Upper lobe of right lung (tissue), 1 donor: ENCODE measurements at places on chromosomes 2 and 18. TPM values are rescaled to one million over a fixed set of nuclear protein-coding genes. Genes with fewer than 3 reads are reported as not detected.

The LYPD6 gene
- total RNA-seq: 0.29 TPM

The PLEKHH2 gene
- 53.8 TPM for total RNA-seq

DNA sequence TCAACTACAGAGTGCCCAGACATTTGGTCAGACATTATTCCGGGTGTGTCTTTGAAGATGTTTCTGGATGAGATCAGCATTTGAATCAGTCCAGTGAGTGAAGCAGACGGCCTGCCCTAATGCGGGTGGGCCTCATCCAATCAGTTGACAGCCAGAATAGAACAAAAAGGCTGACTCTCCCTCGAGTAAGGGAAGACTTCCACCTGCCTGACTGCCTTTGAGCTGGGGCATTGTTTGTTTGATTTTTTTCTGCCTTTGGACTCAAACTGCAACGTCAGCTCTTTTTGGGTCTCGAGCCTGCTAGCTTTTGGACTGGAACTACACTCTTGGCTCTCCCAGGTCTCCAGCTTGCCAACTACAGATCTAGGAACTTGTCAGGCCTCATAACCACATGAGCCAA lies 111.7 kb upstream of the AGAP1 start:
- H3K27me3 ChIP-seq: no peaks in the 10 kb centered on the region
- no peak overlapping the region for H3K27ac ChIP-seq
- no peak for DNase-seq

DNA sequence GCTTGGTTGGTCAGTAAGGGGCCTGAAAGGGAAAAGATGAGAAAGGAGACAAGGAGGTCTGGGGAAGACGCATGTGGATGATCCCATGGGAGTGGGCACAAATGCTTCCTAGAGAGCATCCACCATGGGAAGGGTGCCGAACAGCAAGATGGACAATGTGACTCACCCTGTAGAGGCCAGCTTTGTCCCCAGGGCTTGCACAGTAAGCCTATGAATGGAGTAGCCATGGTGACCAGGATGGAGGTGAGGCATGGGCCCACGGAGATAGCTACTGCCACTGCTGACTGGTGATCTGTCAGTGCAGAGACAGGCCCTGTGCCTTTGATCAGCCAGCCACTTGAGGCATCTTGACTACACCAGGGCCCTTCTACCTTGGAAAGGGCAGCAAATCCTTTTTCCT lies 172.6 kb downstream of the HAUS1 start:
- H3K27ac ChIP-seq: no peak overlapping the region
- H3K27me3 ChIP-seq: no peaks in the 10 kb centered on the region
- H3K36me3 ChIP-seq: no peaks in the 10 kb centered on the region

GRCh38 chr2:127771756-127772155 lies 39.2 kb downstream of the WDR33 start:
- H3K36me3 ChIP-seq: peaks cover 37% of the 10 kb centered on the region
- no peaks in the 10 kb centered on the region for H3K27me3 ChIP-seq
- no peak for DNase-seq
- H3K4me1 ChIP-seq: no peaks in the 10 kb centered on the region
- H3K27ac ChIP-seq: no peak overlapping the region

DNA sequence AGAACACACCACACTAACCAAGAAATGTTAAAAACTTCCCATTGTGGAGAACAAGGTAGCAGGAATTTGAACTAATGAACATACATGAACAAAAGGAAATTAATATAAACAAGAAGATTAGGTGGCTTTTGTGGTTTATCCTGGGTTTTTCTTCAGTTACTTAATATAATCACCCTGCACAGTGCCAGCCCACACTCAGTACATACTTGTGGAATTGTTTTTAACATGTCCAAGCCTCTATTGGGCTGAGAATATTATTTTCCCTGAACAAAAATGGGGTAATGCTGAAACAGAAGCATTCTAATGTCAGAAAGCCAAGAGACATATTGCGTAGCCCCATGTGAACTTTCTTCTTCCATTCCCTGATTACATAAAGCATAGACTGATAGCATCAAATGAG lies 202.8 kb downstream of the DNER start:
- H3K27me3 ChIP-seq: no peaks in the 10 kb centered on the region
- no peak overlapping the region for H3K27ac ChIP-seq
- H3K36me3 ChIP-seq: no peaks in the 10 kb centered on the region

DNA sequence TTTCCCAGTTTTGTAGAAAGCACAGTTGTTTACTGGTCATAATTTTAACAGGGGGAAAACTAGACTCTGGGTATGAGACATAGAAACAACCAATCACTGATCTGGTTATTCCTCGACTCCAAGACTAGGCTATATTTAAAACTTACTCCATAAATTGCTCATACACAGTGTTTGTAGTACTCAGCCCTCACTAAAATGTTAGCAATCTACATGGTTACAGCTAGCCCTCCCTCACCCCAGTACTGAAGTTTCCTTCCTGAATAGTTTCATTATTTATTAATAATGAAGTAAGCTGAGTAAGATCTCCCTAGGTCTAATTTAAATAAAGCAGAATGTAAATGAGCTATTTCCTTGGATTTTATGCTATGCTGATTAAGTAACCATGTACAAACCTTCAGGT lies 275.1 kb downstream of the CDH20 start:
- H3K27ac ChIP-seq: no peak overlapping the region
- peaks cover 27% of the 10 kb centered on the region for H3K4me1 ChIP-seq
- no peak overlapping the region for H3K4me3 ChIP-seq

GRCh38 chr2:31694444-31694843 lies 113.7 kb upstream of the SRD5A2 start:
- H3K4me3 ChIP-seq: no peak overlapping the region
- no peak for DNase-seq
- no peak overlapping the region for H3K27ac ChIP-seq
- H3K4me1 ChIP-seq: no peaks in the 10 kb centered on the region
- H3K36me3 ChIP-seq: no peaks in the 10 kb centered on the region

DNA sequence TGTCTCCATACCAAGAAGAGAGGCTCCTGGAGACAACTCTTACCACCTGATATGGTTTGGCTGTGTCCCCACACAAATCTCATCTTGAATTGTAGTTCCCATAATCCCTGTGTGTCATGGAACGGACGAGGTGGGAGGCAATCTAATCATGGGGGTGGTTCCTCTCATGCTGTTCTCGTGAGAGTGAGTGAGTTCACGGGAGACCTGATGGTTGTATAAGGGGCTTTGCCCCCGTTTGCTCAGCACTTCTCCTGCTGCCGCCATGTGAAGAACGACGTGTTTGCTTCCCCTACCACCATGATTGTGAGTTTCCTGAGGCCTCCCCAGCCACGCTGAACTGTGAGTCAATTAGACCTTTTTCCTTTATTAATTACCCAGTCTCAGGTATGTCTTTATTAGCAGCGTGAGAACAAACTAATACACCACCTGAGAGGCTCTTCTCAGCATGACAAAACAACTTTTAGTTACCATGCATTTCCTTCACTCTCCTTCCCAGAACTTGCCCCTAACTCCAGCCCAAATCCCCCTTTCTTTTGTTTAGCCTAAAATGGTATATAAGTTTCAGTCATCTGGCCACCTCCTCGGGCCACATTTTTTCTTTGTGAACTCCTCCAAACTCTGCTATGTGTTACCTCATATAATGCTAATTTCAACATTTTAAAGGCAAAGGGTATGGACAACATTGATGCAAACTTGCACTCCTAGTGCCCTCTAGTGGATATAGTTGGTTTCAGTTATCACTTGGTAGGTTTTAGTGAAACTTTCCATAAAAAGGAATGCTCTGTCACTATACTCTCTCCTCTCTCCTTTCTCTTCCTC lies 58.6 kb upstream of the SLC25A52 start:
- H3K4me1 ChIP-seq: no peaks in the 10 kb centered on the region
- no peak for DNase-seq
- no peak overlapping the region for H3K27ac ChIP-seq
- no peaks in the 10 kb centered on the region for H3K27me3 ChIP-seq
- no peaks in the 10 kb centered on the region for H3K36me3 ChIP-seq
- H3K4me3 ChIP-seq: no peak overlapping the region

GRCh38 chr18:49206717-49207116 lies 253.7 kb downstream of the DYM start:
- H3K4me3 ChIP-seq: no peak overlapping the region
- no peaks in the 10 kb centered on the region for H3K27me3 ChIP-seq
- DNase-seq: no peak
- no peaks in the 10 kb centered on the region for H3K36me3 ChIP-seq

- H3K27me3 ChIP-seq: no peaks in the 10 kb centered on the region
- H3K27ac ChIP-seq: no peak overlapping the region
- DNase-seq: no peak
- no peaks in the 10 kb centered on the region for H3K4me1 ChIP-seq
Measured at GRCh38 chr2:103464831-103465230, 703.0 kb downstream of the TMEM182 start.

- H3K36me3 ChIP-seq: no peaks in the 10 kb centered on the region
- no peaks in the 10 kb centered on the region for H3K4me1 ChIP-seq
- no peak overlapping the region for H3K4me3 ChIP-seq
- H3K27ac ChIP-seq: no peak overlapping the region
- no peak for DNase-seq
Measured at GRCh38 chr18:63440219-63440618, 17.9 kb upstream of the VPS4B start.

GRCh38 chr2:111213877-111214276 lies 93.2 kb downstream of the BCL2L11 start:
- no peak overlapping the region for H3K27ac ChIP-seq
- no peak overlapping the region for H3K4me3 ChIP-seq
- no peaks in the 10 kb centered on the region for H3K36me3 ChIP-seq

- H3K36me3 ChIP-seq: no peaks in the 10 kb centered on the region
- H3K27ac ChIP-seq: no peak overlapping the region
- H3K4me1 ChIP-seq: no peaks in the 10 kb centered on the region
- H3K4me3 ChIP-seq: no peak overlapping the region
- no peaks in the 10 kb centered on the region for H3K27me3 ChIP-seq
Measured at GRCh38 chr2:142758973-142759372, 118.5 kb upstream of the KYNU start.
